ENCODE measurements at places on chromosomes 2 and 18.

DNA sequence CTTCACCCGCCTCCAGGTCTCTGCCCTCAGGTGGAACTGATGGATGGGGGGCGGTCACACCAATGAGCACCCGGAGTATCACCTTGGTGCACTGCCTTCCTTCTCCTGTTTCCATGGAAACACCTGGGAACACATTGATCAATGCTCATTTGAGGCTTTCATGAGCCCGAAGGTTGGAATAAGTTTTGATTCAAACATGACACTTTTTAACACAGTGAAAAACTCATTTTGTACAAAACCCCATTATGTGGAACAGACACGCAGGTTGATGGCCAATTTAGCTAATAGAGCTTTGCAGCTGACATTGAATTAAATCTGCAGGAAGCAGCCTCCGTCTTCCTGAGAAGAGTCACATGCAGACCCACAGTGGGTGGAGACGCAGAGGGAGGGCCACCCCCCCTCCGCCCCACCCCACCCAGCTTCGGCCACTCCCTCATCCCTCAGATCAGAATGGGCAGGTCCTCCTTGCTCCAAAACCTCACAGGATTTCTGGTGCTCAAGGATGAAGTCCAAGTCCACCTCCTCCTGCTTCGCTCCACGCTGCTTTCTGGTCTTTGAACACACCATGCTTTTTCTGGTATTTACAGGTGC, 96.0 kb upstream of the MYCN start:
- DNase-seq: no peak

DNA sequence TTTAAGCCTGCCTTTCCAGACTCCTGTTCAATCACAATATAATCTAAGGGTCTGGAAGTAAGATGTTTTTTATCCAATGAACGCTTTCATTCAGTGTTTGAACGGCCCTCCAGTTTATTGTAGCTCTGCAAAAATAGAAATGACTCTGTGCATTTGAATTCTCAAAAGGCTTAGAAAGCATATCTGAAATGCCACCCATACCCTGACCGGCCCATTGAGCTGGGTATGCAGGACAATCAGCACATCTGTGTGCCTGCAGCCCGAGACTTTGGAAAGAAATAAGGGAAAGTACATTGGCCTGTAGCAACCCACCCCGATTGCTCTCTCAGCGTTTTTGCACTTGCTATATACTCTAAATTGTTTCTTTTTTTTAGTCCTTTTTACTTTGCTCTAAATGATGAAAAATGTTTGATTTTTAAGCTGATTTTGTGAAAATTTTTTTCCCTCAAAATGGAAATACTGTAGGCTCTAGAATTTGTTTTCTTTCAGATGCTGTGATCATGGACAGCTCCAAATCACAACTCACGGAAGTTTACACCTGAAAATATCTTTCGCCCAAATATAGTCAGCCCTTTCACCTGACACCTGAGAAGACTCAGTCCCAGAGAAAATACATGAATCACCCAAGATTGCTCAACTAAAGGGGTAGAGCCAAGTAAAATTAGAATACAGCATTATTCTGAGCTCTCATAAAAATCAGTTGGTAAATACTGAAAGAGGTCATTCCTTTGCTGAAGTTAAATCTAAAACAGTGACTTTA, 194.5 kb upstream of the SIX3 start:
- no peak for DNase-seq

GRCh38 chr2:25001325-25001637, 29.5 kb upstream of the DNAJC27 start:
- DNase-seq: no peak

DNA sequence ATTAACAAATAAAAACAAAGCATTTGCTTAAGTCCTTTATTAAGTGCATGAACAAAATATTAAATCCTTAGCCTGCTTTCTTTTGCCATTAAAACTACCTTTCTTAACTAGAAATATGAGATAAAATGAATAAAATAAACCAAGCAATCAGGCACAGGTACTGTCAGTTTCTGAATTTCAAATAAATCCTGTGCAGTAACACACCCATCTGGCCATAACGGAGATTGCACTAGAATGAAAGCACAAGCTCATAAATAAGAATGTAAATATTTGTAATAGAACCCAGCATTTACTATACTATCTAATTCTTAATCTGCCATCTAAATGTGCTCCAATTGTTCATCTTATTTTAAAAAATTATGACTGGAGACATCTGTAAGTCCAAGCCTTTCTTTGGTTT, 31.9 kb downstream of the PRKRA start:
- DNase-seq: no peak

- no peak for DNase-seq
These were observed 431.8 kb upstream of the RAB12 start for GRCh38 chr18:8177330-8178016.

DNA sequence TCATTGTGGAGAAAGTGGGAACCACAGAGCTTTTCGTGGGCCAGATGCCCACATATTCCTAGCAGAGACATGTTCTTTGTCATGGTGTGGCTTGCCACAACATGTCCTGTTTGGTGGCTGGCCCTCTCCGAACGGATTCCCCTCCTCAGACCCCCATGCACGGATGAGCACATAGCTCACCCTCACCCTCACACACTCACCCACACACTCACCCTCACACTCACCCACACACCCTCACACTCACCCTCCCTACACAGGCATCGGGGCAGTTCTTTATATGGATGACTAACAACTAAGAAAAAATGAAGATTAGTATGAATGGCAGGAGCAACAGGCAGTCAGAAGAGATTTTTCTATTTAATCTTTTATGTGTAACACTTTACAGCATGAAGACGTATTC, 149.9 kb downstream of the ZNF236 start:
- no peak for DNase-seq

- DNase-seq: no peak
These were observed 275.9 kb downstream of the TMX3 start for GRCh38 chr18:68438983-68439382.

DNA sequence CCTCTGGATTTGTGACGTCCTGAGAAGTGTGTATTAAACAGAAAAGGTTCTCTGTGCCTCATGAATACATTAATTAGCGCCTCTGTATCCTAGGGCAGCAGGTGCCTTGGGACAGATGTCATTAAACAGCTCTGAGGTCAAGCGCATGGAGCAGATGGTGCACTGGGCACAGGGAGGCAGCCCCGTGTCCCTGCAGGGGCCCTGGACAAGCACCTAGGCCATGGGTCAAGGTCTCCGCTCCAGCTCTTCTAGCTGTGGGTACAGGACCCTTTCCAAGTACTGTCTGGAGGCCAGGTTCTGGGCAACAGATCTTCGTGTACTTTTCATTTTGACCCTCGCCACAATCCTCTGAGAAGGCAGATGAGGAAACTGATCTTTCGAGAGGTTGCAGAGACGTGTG, 126.4 kb downstream of the KCTD1 start:
- DNase-seq: no peak

DNA sequence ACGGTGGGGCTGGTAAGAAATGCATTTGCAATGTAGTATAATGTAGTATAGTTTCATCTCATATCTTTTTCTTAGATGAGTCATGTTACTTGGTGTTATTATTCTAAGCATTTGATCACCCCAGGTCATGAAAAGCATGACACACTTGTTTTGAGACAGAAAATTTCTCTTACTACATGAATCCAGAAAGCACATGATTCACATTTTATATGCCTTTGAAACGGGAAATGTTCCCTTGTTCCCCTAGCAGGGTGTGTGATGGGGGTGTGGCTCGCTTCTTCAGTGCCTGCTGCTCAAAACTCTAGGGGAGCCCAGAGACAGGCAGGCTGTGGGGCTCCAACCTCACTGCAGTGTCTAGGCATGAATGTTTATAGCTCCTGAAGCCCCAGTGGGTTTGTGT, 116.0 kb upstream of the RAB27B start:
- DNase-seq: no peak
